ENCODE measurements at places on chromosomes 3 and 15.

DNA sequence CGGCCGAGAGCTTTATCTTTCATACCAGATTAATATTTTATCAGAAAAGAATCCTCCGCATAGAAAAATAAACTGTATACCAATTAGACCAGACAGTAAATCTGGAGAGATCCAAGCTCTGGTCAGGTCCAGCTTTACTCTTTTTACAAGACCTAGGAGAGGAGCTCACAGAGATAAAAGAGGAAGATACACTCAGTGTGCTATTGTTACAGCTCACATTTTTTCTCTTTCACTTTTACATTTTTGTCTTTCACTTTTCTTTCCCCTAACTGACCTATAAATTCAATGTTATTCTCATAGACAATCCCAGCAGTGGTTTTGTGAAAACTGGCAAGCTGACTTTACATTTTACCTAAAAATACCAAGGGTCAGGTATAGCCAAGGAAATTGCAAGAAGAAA, 55.8 kb downstream of the GUCA1C start:
- DNase-seq, result no peak

DNA sequence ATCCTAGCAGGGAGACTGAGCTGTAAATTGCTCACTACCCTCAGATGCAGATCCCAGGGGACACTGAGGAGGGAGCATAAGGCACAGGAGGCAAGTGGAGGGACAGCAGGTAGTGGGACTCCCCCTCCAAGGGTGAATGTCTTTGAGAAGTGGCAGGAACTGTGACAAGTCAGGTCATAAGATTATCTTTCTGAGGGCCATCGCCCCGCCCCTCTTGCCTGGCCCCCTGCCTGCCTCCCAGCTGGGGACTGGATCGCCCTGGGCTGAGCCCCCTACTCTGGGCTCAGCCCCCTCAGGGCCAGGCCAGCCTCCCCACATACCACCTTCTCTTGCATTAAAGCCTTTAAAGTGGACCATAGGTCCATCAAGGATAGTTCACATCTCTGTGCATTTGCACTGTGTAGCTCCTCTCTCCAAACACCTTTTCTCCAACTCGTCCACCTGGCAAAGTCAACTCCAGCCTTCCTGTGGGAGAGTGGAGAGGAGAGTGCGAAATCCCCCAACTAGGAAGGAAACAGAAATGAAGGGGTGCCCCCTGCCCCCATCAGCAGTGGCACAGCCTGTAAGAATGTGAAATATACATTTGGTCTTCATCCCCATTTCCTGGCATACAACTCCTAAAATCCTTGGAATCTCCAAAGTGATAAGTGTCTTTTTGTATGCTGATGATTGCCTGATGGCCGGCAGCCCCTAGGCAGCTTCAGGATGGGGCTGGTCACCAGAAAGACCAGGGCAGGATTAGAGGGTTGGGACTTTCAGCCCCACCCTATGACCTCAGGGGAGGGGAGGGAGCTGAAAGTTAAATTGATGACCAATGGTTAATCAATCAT, 14.7 kb downstream of the PIF1 start:
- DNase-seq, result no peak

DNA sequence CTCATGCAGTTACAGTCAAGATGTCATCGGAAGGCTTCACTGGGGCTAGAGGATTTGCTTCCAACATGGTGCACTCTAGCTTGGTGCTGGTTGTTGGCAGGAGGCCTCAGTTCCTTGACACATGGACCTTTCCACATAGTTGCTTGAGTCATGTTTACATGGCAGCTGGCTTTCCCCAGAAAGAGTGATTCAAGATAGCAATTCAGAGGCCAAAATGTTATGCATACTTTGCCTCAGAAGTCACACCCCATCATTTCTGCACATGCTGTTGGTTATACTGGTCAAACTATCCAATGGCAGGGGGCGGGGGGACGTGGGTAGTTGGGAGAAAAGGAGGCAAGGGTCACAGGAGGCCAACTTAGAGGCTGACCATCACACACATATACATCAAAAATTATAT, 58.7 kb downstream of the FOXB1 start:
- no peak for DNase-seq

DNA sequence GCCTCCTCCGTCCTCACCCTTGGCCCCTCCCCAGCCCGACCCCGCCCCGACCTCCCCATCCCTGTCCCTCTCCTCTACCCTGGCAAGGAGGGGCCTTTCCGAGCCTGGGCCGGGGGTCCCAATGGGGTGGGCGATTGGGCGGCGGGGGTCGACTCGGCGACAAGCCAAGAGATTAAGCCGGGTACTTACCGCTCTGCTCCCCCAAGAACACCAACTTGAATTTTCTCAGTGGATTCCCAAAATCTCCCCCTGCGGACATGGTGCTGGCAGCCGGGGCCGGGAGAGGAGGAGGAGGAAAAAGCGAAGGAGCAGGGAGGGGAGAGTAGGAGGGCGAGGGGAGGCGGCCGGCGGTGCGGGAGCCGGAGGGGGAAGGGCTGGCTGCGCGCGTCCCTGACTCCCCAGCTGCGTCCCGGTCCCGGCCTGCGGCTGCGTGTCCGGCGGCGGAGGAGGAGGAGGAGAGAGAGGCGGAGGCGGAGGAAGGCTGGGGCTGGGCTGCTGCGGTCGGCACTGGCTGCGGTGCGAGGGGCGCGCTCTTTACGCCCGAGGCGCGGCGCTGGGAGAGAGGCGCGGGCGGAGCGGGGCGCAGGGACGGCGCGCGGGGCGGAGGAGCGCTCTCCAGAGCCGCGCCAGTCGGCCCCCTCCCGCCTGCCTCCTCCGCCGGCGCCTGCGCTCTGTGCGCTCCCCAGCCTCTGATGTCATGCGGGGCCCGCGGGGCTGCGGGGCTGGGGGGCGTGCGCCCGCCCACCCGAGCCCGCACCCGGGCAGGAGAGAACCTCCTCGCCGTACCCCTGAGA, at the start of gene RAB6B:
Gene RAB6B (minus strand): TSS at position 675 of the 794 bp plus-strand sequence. CDS start 416 bp downstream, at position 259.
- DNase-seq, result no peak

DNA sequence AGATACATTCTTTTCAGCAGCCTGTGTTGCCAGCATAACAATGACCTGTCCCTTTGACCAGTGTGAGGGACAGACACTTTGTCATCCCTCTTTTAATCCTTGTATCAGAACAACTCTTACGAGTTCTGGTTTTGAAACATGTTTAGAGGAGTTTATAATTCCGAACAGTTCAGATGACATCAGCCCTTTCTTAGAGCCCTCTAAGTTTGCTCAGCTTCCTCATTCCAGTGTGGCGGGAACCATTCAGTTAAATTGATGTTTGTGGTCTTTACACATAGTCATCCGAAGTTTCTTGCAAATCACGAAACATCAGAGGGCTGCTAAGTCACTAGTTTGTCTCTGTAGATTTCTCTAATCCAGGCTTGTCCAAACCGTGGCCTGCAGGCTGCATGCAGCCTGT, 102.5 kb downstream of the AKAP13 start:
- DNase-seq, result no peak

DNA sequence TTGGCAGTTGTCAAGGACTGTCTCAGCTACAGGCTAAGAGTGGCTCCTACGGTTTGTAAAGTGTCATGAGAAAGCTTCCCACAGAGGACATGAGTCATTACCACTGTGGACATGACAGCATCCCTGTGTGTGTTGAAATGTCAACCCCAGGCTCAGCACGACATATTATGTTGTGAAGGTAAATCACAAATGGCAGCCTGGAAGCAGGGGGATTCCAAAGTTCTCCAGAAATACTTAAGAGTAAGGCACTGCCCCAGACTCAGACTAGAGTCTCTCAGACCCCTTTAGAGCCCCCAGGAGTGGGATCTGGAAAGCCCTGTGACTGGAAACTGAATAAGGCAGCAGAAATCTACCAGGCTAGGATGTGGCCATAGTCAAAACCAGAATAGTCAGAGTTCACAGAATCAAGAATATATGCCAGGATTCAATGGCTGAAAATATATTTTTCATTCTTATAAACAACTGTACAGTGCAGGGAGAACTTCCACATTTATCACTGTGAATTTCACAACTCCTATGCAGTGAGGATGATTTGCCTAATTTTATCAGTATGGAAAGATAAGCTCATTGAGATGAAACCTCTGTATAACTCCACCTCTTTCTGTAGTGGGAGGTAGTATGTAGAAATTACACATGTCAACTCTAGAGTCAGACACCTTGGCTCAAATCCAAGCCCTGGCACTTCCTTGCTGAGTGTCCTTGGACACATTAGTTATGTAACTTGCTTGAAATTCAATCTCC, 237.1 kb upstream of the CFAP20DC start:
- DNase-seq, result peak; percentile 42

- no peak for DNase-seq
These were observed 31.9 kb upstream of the STRIT1 start for GRCh38 chr3:155325263-155325835.

- DNase-seq, result no peak
These were observed 33.5 kb downstream of the CLDN18 start for GRCh38 chr3:138043266-138044029.

DNA sequence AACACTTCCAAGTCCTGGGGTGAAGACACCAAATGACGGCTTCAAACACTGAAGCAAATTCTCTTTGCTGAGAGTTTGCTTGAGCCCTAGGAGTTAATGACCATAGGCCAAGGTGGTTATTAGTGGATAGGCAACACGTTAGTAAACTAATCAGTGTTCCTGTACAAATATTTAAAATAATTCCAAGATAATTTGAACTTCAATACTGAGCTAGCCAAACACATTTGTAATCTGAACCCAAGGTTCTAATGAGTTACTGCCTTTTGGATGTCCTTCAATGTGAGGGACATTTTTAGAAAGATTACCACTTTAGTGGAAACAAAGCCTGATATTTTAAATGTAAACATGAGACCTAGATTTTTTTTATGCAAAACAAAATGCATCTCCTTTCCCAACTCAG, 94.6 kb downstream of the THRB start:
- DNase-seq, result no peak

GRCh38 chr15:73969151-73969759, 22.8 kb downstream of the STOML1 start:
- no peak for DNase-seq

GRCh38 chr3:11634081-11634635, 9.6 kb downstream of the VGLL4 start:
- no peak for DNase-seq

- no peak for DNase-seq
These were observed 17.9 kb downstream of the ACSBG1 start for GRCh38 chr15:78216276-78217104.

GRCh38 chr15:99916668-99917223, 183.5 kb upstream of the LYSMD4 start:
- DNase-seq, result no peak

GRCh38 chr3:60355825-60356224, 895.4 kb downstream of the FHIT start:
- no peak for DNase-seq

GRCh38 chr3:56219894-56220805, 248.1 kb downstream of the ERC2 start:
- no peak for DNase-seq

- DNase-seq, result no peak
These were observed 136.9 kb downstream of the NUP210 start for GRCh38 chr3:13282986-13283876.

- no peak for DNase-seq
These were observed 221.2 kb upstream of the LINGO1 start for GRCh38 chr15:77853910-77854309.

DNA sequence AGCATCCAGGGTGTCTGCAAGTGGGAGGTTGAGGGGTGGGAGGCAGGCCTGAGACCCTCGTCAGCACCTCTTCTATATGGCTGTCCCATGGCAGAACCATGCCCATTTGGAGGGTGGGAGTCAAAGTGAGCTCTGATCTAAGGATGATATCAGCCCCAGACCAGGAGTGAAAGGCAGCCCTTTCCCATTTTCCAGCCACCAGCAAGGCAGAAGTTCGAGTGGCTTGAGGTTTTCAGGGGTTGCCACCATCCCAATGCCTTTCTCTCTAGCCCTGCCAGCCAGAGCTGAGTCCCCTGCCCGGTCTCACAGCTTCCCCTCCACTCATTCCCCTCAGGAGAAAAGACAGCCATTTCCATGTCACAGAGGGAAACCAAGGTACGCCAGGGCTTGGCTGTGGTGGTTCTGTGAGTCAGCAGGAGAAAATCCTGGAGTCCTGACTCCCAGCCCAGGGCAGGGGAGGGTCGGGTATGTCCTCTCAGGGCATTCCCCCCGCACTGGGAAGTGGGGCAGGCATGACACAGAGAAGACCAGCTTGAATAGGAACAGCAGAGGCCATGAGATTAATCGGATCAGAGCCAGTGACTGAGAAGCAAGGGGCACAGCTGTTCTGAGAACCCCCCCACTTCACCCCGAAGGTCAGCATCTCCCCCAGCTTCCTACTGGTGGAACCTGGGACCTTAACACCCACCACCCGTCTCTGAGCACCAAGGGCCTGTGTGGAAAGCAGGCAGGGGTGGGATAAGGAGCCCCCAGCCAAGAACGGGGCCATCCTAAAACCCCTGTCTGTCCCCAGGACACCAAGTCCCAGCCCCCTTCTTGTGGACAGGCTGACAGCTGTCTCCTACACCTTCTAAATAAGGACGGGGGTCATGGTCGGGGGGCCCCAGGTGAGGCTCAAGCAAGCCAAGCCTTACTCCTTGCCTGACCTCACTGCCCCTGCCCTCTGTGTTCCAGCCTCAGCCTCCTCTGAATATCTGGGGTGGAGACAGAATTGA, 965 bp upstream of the SLC38A3 start:
- DNase-seq, result no peak

GRCh38 chr15:101001056-101001455, 81.9 kb downstream of the LRRK1 start:
- DNase-seq, result no peak

DNA sequence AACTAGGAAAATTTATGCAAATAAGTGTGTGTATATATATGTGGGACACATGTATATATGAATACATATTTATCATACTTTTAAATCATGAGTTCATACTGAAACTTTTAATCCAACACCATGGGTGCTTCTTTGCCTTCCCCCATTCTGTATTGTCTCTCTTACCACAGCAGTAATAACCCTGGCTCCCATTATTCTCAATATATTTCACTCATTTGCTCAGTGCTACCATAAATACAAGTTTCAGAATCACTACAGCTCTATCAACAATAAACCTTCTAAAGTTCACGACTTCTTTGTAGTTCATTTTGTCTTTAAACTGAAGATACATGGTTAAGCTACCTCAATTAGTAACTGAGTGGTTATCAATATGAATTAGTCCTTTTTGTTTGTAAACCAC, 82.2 kb downstream of the PCCB start:
- no peak for DNase-seq

- no peak for DNase-seq
These were observed 49.3 kb downstream of the TMEM212 start for GRCh38 chr3:171892457-171892856.

DNA sequence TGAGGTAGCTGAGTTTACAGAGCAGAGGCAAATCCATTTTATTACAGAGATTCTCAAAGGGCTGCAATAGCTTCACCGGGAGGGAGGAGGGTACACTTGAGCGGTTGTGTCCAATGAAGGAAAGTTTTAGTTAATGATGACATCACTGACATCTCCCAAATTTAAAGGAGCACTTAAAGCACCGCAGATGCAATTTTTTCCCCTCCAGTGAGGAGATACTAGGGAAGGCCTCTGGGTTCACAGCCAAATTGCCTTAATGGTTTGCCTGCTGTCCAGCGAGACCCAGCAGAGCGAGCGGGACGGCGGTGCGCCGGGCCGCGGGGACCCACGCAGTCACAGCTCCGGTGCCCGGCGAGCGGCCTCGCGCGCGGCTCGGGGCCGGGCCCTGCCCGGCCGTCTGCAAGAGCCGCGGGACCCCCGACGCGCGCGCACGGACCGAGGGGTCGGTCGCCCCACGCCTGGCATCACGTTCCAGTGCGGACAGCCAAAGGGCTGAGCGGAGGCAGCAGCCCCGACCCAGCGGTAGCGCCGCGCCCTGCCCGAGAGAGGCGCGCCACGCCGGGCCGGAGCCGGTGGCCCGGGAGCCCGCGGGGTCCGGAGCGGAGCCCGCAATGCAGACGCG, 160.5 kb upstream of the CHRNA7 start:
- DNase-seq, result no peak

GRCh38 chr3:115947325-115947724, 324.0 kb downstream of the GAP43 start:
- no peak for DNase-seq

Measured in stimulated activated CD4-positive, alpha-beta T cell treated with anti-CD3 and anti-CD28 coated beads, Interleukin-1b, Interleukin-23, amount 100 ng/mL, for 48 hours (primary cell).